Head of caudate nucleus (tissue), 42 donors: ENCODE measurements at places on chromosomes 5 and 9.

- no peak for DNase-seq
Measured at GRCh38 chr5:179873588-179874110, 15.0 kb upstream of the MRNIP start.

DNA sequence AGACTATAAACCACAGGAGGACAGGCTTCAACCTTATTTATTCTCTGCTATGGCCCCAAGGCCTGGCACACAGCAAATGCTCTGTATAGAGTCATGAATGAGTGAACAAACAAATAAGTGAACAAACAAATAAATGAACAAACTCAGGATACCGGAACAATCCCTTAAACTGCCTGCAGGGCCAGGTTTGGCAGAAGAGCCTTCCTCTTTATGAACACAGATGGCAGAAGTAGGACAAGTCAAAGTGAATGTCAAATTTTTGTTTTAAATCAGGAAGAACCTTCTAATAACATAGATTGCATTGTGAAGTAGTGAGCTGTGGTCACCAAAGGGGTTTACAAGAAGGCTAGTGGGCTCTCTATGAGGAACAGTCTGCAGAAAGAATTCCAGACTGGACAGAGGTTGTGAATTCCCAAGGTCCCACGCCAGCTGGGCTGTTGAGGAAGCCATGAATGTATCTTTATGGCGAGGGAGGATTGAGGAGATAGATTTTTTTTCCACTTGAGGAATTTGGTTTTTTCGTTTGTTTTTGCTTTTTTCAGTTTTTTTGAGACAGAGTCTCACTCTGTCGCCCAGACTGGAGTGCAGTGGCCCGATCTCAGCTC lies 30.3 kb upstream of the STING1 start:
- DNase-seq = no peak

- no peak for DNase-seq
Measured at GRCh38 chr9:69221036-69221435, 47.0 kb downstream of the TJP2 start.

GRCh38 chr5:2818936-2819335 lies 67.5 kb upstream of the IRX2 start:
- no peak for DNase-seq

DNA sequence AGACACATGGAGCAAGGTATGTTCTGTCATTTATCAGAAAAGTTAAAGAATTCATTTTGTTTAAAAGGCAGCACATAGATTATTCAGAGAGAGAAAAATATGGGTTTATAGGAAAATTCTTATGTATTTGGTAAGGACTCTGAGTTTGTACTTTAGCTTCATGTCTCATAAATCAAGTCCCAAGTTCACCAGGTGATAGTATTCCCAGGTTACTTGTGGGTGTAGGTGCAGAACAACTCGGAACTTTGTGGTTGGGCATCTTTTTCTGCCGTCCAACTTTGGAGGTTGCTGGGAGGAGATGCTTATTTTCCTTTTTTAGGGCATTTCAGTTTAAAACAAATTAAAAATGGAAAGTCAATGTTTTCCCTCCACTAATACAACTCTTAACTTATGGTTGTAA lies 269.8 kb upstream of the DMRT1 start:
- no peak for DNase-seq
